ENCODE measurements at places on chromosomes 4 and X. TPM values are rescaled to one million over a fixed set of nuclear protein-coding genes. Genes with fewer than 3 reads are reported as not detected.

DNA sequence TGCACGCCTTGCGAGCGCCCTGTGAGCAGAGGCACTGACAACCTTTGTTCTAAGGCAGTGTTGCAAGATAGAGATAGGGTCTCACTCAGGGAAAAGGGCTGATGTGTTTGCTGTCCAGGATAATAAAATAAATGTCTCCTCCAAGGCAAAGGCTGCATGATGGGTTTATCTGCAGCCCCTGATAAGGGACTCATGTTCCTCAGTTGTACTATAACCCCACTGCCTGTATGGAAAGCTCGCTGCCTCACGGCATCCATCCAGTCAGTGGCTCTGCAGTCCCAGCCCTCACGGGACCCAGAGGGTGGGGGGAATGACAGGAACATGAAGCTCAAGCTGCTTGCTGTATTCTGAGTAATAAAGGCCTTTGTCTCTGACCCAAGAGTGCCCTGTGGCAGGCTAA lies 22.6 kb downstream of the BCLAF3 start:
- no peak for DNase-seq

DNA sequence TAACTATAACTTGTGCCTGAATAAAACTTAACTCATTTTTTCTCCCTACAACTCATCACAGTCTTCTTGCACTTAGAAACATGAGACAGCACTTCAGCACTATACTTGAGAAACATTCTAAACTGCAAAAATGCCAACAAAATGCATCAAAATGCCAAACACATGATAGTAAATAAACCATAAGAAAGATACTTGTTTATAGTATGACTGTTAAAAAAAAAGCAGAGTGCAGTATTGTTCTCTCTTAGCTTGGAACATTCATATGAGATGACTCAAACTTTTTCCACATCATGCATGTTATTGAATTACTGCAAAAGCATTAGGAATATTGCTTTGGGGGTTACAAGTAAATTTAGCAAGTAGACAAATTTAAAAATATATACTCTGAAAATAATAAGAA lies 135.7 kb upstream of the ANXA10 start:
- DNase-seq = no peak

- DNase-seq = no peak
Observed at GRCh38 chr4:62006108-62006507, 806.0 kb downstream of the ADGRL3 start.

The BBS7 gene
- polyA plus RNA-seq = 24.0 TPM

The TLR3 gene
- 8.6 TPM for polyA plus RNA-seq
